ENCODE measurements at places on chromosomes 3 and 15.

DNA sequence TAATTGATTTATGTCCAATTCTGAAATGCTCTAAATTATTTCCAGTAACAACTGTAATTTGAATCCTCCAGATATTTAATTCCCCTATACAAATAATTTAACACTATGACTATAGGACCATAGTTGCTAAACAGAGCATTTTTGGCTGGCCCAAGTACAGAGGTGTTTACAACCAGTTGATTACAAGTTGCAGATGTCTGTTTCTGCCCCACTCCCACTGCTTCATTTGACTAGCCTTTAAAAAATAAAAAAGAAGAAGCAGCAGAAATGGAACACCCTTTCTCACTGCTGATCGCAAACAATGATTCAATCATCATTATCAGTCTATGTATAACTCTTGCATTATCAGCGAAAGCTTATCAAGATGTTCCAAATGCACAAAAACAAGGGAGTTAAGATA lies 54.6 kb downstream of the SENP7 start:
- DNase-seq = no peak

DNA sequence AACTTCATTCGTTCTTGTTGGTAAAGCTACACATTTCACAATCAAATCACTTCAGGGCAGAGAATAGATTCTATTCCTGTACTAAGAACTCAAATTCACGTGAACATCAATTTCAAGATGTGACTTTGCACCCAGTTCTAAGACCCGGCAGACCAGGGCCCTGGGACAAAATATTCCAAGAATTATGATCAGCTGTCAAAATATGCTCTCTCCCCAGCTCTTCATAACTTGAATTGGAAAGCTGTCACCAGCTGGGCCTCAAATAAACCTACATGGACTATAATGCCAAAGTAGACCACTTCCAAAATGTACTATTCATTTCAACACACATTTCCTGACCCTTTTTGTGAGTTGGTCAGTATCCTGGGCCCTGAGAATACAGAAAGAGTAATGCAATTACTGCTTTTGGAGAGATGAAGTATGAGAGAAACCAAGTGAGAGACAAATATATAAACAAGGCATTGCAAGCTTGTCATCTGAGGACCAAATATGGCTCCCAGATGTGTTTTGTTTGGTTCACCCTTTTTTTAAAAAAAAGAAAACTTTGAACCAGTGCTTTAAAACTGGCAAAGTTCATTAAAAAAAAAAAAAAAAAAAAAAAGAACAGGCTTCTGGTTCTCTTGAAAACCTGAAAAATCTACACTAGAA lies 14.9 kb downstream of the MAGI1 start:
- DNase-seq = no peak

- DNase-seq = peak; percentile 72
Measured at GRCh38 chr15:61186905-61187741, 42.0 kb downstream of the RORA start.

GRCh38 chr3:151459358-151459757 lies 1.5 kb downstream of the IGSF10 start:
- no peak for DNase-seq

DNA sequence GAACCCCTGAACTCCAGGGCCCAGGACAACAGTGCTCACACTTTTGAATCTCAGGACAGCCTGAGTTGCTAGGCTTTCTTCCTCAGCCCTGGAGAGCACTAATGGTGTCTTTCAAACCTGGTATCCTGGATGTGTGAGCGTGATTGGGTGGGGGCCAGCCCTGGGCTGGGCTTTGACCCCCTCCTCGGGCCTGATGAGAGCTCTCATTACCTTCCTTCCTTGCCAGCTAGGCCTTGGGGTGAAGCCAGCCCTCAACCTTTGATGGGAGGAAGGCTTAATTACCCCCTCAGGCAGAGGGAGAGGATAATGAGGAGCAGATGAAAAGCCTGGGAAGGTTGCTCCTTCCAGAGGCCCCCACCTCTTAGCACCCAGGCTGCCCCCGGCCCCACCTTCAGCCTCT lies 31.1 kb upstream of the INSYN1 start:
- DNase-seq = no peak

DNA sequence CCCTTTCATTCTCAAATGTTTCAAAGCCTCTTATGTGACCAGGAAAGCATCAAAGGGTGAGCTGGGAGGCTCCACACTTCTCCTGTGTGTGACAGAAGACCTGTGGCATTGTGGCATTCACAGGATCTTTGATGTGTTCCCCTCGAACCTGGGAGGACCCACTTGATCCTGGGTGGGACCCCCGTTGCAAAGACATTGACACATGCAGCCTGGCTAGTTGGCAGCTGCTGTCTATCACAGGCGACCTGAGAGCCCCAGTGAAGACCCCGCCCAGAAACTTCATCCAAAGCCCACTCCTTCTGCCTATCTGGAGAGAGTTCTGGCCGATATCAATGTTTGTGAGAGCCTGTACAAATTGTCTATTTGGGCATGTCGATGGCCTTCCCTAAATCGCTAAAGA lies 140.4 kb upstream of the ATP2B2 start:
- DNase-seq = no peak

DNA sequence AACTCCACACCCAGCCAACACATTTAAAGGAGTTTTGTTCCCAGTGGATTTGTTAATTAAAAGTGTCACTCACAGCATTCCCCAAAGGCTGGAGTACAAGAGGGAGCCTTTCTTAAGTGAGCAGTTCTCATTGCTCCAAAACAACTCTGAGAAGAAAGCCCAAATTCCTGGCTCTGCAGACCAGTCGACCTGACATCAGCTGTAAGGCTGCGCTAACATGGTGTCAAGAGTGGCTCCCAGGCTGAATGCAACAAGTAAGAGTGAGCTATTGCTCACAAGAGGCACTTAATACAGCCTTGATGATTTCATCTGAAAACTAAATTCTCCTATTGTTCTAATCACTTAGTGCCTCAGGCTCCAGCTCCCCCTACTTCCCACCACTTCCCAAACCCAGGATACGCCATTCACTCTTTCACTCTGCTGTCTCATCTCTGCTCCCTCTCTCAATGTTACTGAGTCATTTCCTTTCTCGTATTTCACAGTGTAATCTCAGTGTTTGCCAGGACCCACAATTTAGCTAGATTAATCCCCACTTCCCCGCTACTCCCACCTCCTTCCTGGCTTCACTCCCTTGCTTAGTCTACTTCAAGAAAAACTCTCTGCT lies 81.8 kb downstream of the WWTR1 start:
- DNase-seq = no peak

DNA sequence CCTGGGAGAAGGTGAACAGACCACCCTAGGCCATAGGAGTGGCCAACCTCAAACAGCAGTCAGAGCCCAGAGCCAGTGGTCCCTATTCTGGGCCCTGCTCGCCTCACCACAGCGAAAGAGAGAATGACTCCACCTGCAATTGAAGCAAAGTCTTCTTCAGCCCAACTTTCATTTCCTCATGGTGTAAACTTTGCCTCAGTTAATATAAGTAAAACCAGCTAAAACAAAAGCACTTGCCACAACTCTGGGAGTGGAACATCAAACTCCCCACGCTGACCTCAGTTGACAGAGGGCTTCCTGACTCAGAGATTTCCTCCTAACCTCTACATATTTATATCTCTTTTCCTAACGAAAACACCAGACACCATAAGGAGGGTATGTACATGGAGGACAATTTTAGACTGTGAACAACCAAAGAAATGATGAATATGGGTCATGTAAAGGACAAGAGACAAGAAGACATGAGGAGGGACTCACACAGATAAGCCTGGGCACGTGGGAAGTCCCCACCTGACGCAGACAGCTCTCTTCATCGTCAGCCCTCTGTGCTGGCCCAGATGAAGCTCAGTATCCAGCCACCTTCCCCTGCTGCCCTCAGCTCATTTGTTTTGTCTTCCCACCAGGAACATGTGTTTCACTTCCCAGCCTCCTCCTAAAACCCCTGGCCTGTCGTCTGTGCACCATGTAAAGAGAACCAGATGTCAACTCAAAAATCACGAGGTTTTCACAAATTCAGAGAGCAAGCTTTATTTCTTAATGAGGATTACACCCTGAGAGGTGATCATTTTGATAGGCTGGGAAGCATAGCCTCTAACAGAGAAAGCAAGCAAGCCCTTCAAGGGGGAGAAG lies 140.9 kb downstream of the KCNMB2 start:
- no peak for DNase-seq

DNA sequence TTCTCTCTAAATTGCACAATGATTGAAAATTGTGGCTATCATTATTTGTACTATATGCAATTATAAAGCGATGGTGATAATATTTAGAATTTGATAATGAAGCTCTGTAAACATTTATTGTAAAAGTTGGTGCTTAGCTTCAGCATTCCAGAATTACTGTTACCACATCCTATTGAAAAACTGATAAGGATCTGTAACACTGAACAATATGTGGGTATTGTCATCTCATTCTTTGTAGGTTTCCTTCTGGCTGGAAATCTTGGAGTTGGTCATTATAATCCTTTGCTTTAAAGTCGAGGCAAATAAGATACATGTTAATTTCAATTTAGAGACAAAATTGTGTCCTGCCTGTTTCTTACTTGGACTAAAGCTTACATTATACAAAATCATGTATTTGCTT lies 323.4 kb upstream of the GOLIM4 start:
- DNase-seq = no peak

GRCh38 chr3:40502034-40502433 lies 3.8 kb upstream of the ZNF620 start:
- no peak for DNase-seq

DNA sequence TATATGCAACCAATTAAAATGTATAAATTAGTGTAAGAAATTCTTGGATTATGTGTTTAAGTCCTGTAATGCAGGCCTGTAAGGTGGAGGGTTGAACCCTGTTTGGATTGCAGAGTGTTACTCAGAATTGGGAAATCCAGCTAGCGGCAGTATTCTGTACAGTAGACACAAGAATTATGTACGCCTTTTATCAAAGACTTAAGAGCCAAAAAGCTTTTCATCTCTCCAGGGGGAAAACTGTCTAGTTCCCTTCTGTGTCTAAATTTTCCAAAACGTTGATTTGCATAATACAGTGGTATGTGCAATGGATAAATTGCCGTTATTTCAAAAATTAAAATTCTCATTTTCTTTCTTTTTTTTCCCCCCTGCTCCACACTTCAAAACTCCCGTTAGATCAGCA lies 65.4 kb upstream of the ACAD9 start:
- DNase-seq = no peak

GRCh38 chr3:16406579-16406978 lies 106.9 kb downstream of the RFTN1 start:
- DNase-seq = no peak

DNA sequence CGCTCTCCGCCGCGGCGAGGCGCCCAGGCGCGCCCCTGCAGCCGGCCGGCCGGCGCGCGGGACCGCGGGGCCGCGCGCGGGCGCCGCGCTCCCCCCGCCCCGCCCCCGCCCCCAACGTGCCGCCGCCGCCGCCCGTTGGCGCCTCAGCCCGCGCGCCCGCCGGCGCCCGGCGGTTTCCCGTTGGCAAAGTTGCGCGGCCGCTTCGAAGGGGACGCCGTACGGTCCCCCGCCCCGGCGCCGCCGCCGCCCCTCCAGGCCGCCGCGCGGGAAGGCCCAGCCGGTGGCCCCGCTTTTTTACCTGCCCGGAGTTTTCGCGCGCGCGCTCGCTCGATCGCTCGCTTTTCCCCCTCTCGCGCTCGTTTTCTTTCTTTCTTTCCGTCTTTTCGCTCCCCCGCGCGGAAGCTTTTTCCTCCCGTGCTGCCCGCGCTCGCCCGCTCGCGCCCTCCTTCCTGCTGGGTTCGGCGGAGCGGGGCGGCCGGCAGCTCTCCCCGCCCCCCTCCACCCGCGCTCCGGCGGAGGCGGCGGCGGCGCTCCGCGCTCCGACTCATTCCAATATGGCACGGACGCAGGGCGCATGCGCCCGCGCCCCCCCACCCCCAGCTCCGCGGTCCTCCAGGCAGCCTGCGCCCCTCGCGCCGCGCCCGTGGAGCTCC lies at the start of gene SFMBT1:
Gene SFMBT1, minus strand, starts transcription at position 556 of the 653 bp plus-strand sequence. CDS start 76,945 bp downstream, outside the sequence.
- peak; percentile 69 for DNase-seq

- DNase-seq = no peak
Measured at GRCh38 chr3:52527732-52528585, 5.7 kb downstream of the NT5DC2 start.

DNA sequence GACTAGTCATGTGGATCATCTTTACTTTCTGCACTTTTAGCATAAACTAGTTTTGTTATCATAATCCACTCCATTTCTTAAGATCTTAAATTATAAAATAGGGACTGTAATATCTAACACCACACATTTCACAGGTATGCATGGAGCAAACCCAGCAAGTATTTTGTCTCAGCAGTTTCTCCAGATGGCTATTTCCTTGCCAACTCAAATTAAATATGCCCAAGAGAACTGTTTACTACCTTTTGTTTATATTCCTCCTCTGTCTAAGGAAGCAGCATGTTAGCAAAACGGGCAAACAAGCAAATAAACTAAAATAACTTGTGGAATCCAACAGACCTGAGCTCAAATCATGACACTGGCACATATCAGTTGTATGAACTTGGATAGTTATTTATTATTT lies 379.8 kb downstream of the LSAMP start:
- no peak for DNase-seq

DNA sequence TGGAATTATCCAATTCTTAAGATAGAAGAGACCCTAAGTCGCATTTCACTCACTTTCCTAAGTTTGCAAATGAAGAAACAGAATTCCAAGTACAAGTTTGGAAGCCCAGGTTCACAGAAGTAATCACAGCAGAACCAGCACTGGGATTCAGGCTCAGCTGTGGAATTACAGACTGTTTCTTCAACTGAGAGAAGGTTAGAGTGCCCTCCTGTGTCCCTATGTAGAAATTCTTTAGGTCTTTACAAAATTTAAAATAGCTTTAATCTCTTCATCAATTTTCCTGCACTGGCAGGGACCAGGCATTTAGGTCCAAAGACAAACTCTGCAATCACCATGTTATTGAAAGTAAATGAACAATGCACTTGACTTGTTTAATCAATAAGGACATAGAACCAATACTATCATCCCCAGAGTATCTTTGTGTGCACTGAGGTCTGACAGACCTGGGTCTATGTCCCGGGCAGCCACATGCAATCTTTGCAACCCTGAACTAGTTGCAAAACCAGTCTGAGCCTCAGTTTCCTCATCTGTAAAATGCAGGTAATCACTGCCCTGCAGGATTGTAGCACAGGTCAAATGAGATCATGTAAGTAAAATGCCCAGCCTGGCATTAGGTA lies 96.3 kb upstream of the ZBED2 start:
- DNase-seq = peak; percentile 33
